Left kidney (tissue), 8 donors: ENCODE measurements at places on chromosomes 11 and 22. TPM values are rescaled to one million over a fixed set of nuclear protein-coding genes. Genes with fewer than 3 reads are reported as not detected.

Gene CHRM1
- not detected for polyA plus RNA-seq

Gene APOBEC3H
- 0.23 TPM for polyA plus RNA-seq

Gene OR51B5
- polyA plus RNA-seq, result 0.20 TPM

Gene CCDC73
- polyA plus RNA-seq, result 0.43 TPM
